ENCODE measurements at places on chromosomes 7 and 10.
A peak's percentile ranks its signal among the peaks of the same experiment; 100 is the strongest.

DNA sequence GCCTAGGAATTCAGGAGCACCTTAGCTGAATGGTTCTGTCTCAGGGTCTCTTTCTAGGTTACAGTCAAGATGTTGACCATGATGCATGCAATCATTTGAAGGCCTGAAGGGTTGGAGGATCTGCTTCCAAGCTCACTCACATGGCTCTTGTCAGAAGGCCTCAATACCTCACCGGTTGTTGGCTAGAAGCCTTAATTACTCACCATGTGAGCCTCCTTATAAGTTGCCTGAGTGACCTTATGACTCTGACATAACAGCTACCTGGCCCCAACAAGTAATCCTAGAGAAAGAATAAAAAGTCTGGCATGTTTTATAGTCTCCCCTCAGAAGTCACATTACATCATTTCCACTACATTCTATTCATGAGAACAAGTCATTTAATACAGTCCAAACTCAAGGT lies 3.4 kb upstream of the C1GALT1 start:
- DNase-seq: no peak

GRCh38 chr7:121302214-121302745 lies 26.5 kb upstream of the WNT16 start:
- DNase-seq: no peak

DNA sequence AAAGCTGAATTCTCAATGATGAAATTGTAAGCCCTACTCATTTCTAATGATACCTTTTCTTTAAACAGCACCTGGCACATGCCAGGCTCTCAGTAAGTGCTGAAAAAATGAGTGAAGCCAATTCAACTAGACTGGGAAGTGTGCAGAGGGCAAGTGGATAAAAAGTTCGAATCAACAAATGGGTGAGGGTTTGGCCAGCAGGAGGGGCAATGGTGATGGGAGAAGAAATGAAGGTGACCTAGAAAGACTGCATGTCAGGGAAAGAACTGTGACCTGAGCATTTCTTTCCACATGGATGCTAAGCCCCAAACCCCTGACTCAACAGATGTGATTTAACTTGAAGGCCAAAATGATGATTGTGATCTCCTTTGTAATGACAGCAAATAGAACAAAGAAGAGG lies 54.6 kb downstream of the DKK1 start:
- no peak for DNase-seq

GRCh38 chr10:51073453-51074237 lies 642 bp upstream of the PRKG1 start:
- no peak for DNase-seq

- no peak for DNase-seq
Observed at GRCh38 chr7:13633857-13634256, 355.6 kb downstream of the ETV1 start.

- no peak for DNase-seq
Observed at GRCh38 chr7:7185371-7185989, 3.1 kb downstream of the C1GALT1 start.

- DNase-seq: no peak
Observed at GRCh38 chr7:33743594-33743993, 161.7 kb upstream of the BMPER start.

GRCh38 chr10:47379445-47379785 lies 4.7 kb downstream of the ZNF488 start:
- DNase-seq: no peak

DNA sequence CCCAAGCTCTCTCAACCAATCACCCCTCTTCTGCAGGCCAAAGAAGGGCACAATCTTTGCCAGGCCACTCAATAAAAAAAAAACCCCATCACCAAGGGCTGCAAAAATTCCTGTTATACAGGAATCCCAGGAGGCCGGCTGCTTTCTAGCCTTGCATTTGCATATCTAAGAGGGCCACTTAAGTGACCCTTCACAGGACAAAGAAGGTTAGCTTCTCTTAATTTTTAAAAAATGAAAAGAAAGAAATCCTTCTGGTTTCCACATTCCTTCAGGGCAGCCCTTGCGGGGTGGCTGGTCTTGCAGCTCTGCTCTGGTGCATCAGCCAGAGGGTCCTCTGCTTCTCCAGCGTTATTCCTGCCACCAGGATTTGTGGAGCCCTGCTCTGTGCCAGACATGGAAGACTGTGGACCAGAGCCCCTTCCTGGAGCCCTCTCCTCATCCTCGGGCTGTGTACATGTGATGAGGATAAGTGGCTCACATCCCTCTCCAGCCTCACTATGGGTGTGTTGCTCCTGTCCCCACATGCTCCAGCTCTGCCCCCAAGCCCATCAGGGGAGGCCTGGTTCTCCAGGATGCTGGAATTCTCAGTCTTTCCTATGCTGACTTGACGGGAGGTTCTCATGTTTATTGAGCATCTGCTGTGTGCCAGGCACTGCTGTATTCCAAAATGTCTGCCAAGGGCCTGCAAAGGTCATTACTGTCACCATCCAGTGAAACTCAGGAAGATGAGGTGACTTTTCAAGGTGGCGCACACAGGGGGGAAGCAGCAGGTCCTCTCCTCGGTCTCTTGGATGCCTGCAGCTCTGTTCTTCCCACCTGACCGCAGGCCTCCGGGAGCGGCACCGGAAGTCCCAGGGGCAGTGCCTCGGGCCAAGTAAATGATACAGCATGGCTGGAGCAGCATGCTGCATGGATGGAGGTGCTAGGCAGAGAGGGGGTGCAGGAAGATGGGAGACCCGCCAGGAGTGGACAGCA lies 67.7 kb downstream of the ARHGAP22 start:
- DNase-seq: no peak

DNA sequence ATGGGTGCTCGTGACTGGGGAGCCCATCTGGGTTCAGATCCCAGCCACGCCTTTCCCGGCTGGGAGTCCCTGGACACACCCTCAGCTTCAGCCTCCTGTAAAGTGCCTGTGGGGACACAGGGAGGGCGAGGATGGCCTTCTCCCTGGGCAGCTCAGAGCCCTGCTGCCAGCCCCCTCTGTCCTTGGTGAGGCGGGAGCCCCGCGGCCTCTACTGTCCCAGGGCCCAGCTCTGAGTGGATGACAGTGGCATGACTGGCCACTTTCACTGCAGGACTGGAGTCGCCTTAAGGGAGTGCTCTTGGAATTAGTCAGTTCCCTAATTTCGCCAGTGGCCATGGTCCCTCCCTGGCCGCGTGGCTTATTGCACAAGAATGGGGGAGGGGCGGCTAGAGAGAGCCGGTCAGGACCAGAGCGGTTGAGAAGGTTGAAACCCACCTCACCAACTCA lies 4.6 kb downstream of the BRI3 start:
- peak; percentile 87 for DNase-seq

DNA sequence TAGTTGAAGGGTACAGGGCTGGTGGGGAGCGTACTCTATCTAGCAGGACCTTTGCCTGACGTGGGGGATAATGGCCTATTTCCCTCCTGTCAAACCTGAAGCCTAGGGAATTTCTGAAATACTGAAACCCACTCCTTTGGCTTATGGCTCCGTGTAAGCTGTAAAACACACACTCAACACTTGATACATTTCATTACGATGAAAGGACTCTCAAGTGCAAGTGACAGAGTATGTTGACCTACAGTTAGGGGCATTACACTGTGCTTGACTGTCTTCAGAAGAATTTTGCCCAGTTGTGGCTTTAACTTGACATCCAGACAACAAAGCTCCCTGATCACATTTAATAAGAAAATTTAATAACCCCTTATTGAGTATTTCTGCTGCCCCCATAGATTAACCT lies 194.3 kb downstream of the BAMBI start:
- no peak for DNase-seq

DNA sequence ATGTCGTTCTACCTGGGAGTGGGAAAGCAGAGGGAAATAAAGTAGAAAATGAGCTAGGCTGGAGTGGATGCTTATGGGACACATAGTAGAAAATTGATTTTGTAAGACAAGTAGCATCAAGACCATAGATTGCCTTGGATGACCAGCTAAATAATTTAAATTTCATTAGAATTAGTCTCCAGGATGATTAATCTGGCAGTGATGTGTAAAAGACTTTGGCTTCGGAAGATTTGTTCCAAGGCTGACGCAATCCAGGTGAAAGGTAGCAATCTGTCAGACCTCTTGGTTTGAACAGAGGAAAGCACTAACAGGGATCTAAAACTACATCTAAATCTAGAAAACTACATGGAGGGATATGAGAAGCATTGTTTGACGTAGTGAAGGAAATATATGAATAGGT lies 236.5 kb downstream of the ARL4A start:
- DNase-seq: no peak

DNA sequence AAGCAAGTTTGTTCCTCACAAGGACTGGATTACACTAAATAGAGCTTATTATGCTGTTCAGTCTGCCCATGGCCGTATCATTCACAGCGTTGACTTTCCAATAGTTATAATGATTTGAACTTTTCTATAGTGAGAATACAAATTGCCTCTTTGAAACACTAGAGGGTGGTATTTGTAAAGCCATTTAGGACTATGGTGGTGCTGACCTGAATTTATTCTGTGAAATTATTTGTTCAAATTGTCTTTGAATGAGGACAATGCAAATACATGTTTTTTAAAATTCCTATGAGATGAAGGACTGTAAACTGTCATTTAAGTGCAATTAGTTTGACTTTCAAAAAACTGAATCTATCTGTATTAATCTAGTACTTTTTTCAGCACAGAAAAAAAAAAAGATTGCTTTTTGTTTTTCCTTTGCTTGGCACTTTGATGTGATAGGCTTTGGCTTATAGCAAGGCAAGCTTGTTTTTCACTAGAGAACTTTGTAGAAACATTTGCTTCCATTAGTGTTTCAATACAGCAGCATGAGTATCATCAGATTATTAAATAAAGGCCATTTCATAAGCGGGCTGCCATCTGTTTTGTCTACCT lies 122.7 kb upstream of the TMEM229A start:
- no peak for DNase-seq

DNA sequence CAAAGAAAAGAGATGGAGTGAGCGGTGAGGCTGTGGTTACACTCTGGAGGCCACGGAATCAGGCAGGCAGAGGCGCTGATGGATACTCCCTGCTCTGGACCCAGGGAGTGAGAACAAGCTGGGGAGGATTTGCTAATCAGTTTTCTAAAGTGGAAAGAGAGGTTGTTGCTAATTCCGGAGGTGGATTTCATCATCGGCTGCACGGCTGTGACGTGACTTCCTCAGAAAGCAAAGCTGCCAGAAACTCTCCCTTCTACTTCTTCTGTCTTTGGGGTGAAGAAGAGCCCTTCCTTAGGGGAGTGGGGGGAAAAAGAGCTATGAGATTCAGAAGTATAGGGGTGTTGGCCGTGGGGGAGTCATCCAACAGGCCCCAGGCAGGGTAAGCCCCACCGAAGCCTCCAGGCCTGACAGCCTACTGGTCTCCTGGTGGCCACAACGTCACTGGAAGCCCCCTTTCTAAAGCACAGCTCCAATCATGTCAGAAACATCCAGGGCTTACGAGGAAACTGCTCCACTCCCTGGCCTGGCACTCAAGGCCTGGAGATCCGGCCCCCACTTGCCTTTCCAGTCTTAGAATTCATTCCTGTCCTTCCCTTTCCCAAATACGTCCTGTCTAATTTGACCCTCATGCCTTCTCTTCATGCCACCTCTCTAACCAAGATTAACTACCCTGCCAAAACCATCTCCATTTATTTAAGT lies 114.5 kb downstream of the HIP1 start:
- DNase-seq: peak; percentile 86

DNA sequence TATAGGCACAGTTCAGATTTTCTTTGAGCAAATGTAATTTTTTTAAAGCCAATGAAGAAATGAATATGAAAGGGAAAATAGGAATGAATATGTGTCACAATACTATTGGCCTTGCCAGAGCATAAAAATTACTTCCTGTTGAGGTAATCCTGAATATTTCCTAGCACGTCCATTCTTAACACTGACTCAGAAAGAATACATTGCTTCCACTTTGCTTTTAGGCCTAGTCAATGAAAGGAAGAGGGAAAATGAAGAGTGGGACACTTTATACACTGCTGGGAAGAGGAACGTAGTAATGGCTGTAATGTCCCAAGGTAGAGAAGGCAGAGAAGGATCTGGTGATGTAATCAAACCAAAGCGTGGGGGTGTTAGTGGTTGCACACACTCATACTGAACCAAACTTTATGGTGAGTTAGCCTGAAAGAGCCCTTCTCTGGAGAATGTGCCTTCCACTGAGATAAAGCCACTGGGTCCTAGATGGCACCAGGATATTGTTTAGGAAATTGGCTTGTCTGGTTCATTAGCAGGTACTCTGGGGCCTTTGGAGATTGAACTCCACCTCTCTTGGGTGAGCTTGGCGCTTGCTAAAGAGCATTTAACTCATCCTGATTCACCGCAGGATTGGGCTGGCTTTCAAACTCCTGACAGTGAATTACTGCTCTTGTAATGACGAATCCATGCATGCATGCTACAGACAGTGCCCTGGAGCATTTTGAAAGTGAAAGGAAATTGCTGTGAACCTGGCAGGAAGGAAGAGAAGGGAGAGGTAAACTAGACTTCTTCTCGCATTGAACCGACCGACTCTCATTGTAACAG lies 254.9 kb downstream of the KIAA1217 start:
- no peak for DNase-seq

- DNase-seq: no peak
Observed at GRCh38 chr7:149022756-149023360, 5.4 kb downstream of the PDIA4 start.

- DNase-seq: no peak
Observed at GRCh38 chr10:117960345-117960935, 86.3 kb downstream of the RAB11FIP2 start.

DNA sequence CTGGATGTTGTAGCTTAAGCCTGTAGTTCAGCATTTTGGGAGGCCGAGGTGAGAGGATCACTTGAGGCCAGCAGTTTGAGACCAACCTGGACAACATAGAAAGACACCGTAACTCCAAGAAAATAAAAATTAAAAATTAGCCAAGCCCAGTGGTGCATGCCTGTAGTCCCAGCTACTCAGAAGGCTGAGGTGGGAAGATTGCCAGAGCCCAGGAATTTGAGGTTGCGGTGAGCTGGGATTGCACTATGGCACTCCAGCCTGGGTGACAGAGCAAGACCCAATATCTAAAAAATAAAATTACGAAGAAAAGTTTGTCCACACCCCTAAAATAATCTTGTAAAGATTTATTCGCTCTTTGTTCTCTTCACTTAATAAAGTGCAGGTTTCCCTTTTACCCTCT lies 951.0 kb downstream of the TYW1 start:
- DNase-seq: no peak

- DNase-seq: no peak
Observed at GRCh38 chr7:158602905-158603772, 15.5 kb upstream of the PTPRN2 start.

DNA sequence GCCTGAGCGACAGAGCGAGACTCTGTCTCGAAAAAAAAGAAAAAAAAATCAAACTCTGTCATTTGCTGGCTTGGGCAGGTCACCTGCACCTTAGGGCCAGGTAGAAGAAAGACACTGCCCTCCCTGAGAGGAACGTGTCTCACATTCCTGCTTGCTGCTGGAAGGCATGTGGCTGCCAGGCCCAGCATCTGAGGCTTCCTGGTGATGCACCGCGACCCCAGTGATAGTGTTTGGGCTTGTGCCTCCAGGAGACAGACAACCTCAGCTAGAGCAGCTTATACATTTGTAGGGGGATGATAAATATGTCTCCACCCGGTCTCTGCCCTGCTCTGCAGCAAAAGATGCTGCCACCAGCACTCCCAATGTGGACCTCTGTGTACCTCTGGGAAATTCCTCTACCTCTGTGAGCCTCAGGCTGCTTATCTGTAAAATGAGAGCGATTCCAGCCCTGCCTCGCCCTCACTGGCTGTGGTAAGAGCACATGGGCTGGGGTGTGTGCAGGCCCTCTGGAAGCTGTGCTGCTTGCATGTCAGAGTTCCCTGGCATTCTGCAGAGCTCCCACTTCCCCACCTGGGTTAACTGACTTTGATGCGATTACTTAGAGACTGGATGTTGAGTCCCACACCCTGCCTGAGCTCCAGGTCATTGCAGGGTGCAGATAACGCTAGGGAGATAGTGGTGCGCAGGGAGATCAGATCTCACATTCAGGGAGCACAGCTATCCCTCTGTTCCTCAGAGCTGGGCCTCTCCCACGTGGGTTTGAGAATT lies 19.9 kb downstream of the SLC29A3 start:
- DNase-seq: no peak
